ENCODE measurements at places on chromosomes 11 and 22. TPM values are rescaled to one million over a fixed set of nuclear protein-coding genes. Genes with fewer than 3 reads are reported as not detected.

XKR3 gene
- total RNA-seq: not detected

NRGN gene
- 6.6 TPM for total RNA-seq

GAB4 gene
- not detected for total RNA-seq

TNKS1BP1 gene
- total RNA-seq: 70.6 TPM

DDTL gene
- 0.50 TPM for total RNA-seq

SLC1A2 gene
- under 0.01 TPM for total RNA-seq

PIH1D2 gene
- total RNA-seq: 1.8 TPM

OR8A1 gene
- total RNA-seq: not detected

C11orf16 gene
- not detected for total RNA-seq
